ENCODE measurements at places on chromosomes 4 and X. TPM values are rescaled to one million over a fixed set of nuclear protein-coding genes. Genes with fewer than 3 reads are reported as not detected.
A peak's percentile ranks its signal among the peaks of the same experiment; 100 is the strongest.

The PQBP1 gene
- total RNA-seq = 97.5 TPM

The CSAG2 gene
- total RNA-seq = not detected

The DUX4 gene
- not detected for total RNA-seq

The ZNF674 gene
- total RNA-seq = 2.6 TPM

The HPGD gene
- 33.7 TPM for total RNA-seq

The GLOD5 gene
- 0.63 TPM for total RNA-seq

The MAGEA3 gene
- 10.0 TPM for total RNA-seq

The CITED1 gene
- 1.3 TPM for total RNA-seq

The C4orf51 gene
- total RNA-seq = not detected

The ALB gene
- not detected for total RNA-seq

The CENPVL3 gene
- total RNA-seq = not detected

The PAGE1 gene
- total RNA-seq = not detected

The MAGEA1 gene
- total RNA-seq = not detected

The RNF128 gene
- total RNA-seq = 61.5 TPM

The MAGEC2 gene
- not detected for total RNA-seq

GRCh38 chrX:1535241-1536041, 1.5 kb downstream of the P2RY8 start:
- DNase-seq = no peak

- DNase-seq = no peak
Measured at GRCh38 chr4:145564540-145564939, 54.6 kb upstream of the MMAA start.

- DNase-seq = no peak
Measured at GRCh38 chr4:23782778-23783437, 106.9 kb downstream of the PPARGC1A start.

DNA sequence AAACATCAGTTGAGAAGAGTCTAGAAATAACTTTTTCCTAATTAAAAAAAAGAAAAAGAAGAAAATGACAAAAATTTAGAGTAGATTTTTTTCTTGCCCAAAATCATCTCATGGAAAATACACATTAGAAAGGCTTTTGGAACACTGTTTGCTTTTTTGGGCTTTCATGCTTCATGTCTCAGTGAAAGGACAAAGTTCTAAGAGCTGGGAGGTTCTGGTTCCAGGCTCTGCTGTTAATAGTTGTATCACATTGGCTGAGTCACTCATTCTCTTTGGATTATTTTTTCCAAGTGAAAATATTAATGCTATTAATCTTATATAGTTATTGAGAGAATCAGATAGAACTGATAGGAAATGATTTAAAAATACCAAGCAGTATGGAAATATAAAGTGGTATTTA, 32.9 kb upstream of the ETNPPL start:
- no peak for DNase-seq

DNA sequence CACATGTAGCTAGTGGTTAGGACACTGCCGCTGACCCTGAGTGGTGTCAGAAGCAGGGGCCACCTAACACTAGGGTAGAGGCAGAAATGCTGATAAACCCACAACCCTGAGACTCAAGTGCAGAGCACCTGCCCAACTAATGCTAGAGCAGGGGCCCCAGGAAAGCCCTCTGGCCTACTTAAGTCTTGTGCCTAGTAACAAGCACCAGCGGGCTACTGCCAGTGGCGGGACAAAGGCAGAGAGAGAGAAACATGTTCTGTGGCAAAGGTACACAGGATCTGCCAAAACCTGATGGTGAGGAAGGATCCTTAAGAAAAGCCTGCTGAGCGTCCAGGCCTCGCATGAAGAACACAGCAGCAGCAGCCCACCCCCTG, 172.4 kb downstream of the PRDM5 start:
- no peak for DNase-seq

GRCh38 chr4:112073181-112073580, 72.1 kb upstream of the FAM241A start:
- DNase-seq = no peak

GRCh38 chr4:175309041-175309440, 390.9 kb downstream of the ADAM29 start:
- DNase-seq = no peak

GRCh38 chr4:20193141-20193936, 58.4 kb upstream of the SLIT2 start:
- DNase-seq = no peak

- DNase-seq = no peak
Measured at GRCh38 chr4:129335276-129335675, 239.3 kb downstream of the C4orf33 start.

DNA sequence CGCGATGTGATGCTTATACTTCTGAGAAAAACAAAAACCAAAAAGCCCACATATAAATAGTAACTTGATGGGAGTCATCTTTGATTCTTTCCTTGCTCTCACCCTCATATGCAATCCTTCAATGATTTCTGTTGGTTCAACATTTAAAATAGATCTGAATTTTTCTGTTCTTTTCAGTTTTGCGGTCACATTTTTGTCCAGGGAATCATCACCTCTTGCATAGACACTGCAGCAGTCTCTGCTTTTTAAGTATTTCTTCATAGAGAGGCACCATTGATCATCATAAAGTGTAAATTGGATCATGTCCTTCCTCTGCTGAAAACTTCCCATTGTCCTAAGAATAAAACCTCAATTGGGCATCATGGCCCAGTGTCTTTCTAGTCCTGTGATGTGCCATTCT, 81.1 kb upstream of the SLC4A4 start:
- no peak for DNase-seq

- DNase-seq = no peak
Measured at GRCh38 chr4:5883916-5884315, 9.0 kb downstream of the CRMP1 start.

- no peak for DNase-seq
Measured at GRCh38 chr4:154577324-154577723, 13.2 kb downstream of the FGA start.

- DNase-seq = no peak
Measured at GRCh38 chr4:111671756-111672155, 473.5 kb upstream of the FAM241A start.

DNA sequence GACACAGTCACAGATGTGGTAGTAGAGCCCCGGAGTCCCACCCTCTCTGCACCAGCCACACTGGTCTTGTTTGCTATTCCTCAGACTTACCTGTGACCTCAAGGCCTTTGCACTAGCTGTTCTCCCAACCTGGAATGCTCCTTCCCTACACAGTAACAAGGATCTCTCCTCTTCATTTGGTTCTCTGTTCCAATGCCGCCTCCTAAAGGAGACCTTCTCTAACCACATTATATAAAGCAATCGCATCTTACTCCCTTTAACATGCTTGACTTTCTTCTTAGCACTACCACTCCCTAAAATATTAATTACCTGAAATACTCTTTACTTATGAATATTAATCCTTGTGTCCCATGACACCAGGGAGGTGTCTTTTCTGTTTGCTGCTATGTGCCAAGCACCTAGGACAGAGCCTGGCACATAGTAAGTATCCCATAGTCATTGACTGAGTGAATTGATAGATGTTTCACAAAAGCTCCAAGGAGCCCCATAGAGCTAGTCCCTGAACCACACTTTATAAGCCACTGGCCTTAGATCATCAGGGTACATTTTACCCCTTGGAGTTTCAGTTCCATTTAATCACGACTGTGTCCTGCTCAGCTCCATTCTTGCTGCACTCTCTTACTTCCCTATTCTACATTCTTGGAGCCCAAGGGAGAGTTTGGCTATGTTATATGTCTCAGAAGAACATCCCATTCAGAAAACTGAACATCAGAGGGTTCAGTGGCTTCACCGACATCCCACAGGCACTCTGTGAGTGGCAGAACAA, 312.7 kb downstream of the RAB28 start:
- DNase-seq = no peak

DNA sequence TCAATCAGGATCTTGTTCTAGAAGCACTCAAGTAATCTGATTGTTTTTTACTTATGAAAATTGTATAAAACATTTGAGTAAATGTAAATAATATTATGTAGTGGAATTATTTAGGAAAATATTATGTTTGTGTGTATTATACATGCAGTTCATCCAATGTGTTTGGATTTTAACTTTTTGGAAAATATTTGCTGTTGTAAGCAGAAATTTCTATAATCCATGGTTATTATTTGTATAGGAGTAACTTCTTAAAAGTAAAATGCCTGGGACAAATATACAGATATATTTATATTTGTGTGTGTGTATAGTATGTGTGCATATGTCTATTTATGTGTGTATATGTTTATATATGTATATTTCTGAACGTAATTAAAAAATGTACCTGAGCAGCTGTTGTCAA, 1394.6 kb upstream of the AGA start:
- DNase-seq = no peak

- no peak for DNase-seq
Measured at GRCh38 chr4:86359944-86360478, at the start of gene MAPK10. MAPK10 (minus strand) TSS chr4:86360053.

DNA sequence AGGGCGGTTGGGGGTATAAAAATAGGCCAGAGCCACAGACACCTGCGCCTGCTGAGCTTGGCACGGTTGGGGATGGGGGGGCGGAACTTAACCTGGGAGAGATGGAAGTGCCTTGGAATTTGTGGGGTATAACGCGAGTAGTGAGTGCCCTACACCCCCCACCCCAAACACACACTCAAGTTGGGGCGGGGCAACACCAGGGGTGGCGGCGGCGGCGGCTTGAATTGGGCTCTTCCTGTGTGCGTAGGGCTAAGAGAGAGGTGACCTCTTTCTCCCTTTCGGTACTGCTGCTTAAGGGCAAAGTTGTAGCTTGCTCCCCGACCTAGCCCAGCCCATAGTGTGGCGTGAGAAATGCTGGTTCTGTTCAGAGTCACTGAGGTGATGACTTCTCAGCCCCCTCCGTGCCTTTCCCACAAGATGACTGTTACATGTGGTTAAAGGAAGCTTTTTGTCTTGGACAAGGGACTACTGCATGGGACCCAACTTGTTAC, 839 bp downstream of the STK26 start:
- peak; percentile 34 for DNase-seq

DNA sequence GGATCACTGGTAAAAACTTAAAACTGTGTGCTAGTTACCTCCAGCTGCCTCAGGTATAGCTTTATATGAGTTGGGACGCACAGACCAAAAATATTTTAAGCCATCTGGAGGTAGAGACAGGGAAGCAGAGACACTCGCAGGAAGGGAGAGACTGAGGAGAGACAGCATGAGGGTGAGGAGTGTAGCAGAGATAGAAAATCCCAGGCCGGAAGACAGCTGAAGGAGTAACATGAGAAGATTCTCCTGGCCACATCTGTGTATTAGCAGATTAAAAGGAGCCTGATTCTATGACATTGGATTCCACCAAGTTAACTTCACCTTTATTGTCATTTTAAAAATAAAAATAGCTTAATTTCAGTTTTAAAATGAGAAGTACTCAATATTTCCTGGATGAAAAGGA, 84.3 kb downstream of the PDLIM5 start:
- no peak for DNase-seq

DNA sequence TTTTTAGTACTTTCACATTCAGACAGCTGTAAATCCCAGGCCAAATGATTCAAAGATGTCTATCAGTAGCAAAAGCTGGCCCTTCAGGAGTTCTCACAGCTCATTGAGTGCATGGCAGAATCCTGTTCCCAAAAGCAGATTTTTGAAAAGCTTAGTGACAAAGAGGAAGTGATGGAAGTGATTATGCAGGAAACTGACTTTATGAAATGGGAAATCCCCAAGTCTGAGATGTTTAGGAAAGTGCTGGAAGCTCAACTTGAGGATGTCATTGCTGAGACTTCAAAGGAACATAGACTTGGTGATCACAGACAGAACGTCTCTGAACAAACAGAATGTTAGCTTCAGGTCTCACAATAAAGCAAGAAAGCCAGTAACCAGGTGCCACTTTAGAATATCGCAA, 51.0 kb upstream of the CFAP47 start:
- DNase-seq = no peak

- no peak for DNase-seq
Measured at GRCh38 chrX:25017667-25018247, 2.0 kb upstream of the ARX start.

- no peak for DNase-seq
Measured at GRCh38 chr4:78220283-78220682, 163.2 kb downstream of the FRAS1 start.

DNA sequence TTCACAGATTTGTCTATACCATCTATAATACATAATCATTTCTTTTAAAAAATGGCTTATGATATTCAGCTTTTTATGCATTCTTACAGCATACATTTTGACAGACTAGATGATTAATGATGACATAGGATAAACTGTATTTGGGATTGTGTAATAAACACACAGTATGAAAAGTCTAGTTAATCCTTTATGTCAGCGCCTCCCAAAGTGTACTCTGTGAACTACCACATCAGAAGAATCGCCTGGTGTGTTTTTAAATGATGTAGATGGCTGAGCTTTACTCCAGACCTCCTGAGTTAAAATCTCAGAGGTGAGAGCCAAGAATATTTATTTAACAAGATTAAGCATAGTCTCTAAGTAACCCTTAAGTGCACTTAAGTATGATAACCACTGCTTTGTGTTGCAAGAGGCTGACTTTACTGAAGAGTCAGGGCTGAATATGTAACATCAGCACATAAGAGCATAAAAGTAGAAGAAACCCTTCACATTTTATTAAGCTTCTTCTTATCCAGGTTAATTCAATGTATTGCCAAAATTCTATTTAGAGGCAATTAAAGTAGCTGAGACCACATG, 104.2 kb downstream of the ANK2 start:
- peak; percentile 47 for DNase-seq
